Frontal cortex (tissue), 4 donors: ENCODE measurements at places on chromosomes 1 and 21. TPM values are rescaled to one million over a fixed set of nuclear protein-coding genes. Genes with fewer than 3 reads are reported as not detected.

The KCNQ4 gene
- 1.2 TPM for total RNA-seq

The PIK3CD gene
- total RNA-seq, result 10.6 TPM

The KLF17 gene
- under 0.01 TPM for total RNA-seq

The SLC35F3 gene
- total RNA-seq, result 2.4 TPM

The CFHR3 gene
- total RNA-seq, result not detected

The LEFTY1 gene
- 0.41 TPM for total RNA-seq

The HJV gene
- not detected for total RNA-seq

The RAB7B gene
- under 0.01 TPM for total RNA-seq

The EPHA10 gene
- total RNA-seq, result 8.6 TPM

The OR2L3 gene
- total RNA-seq, result 0.41 TPM

The ANGPTL1 gene
- total RNA-seq, result 2.0 TPM

The SPRTN gene
- total RNA-seq, result 14.3 TPM

The SLC25A34 gene
- total RNA-seq, result not detected

The HES2 gene
- not detected for total RNA-seq

The NBPF20 gene
- 4.1 TPM for total RNA-seq

The GBP7 gene
- total RNA-seq, result not detected

The S100A5 gene
- total RNA-seq, result not detected

The SMIM12 gene
- 7.7 TPM for total RNA-seq

The LIN28A gene
- not detected for total RNA-seq

The DNASE2B gene
- total RNA-seq, result not detected

The FAM72C gene
- 1.2 TPM for total RNA-seq

The GBP2 gene
- total RNA-seq, result not detected

The EFNA4 gene
- total RNA-seq, result 0.82 TPM
